Left renal pelvis (tissue), 4 donors: ENCODE measurements at places on chromosomes 16 and 17.
A peak's percentile ranks its signal among the peaks of the same experiment; 100 is the strongest.

DNA sequence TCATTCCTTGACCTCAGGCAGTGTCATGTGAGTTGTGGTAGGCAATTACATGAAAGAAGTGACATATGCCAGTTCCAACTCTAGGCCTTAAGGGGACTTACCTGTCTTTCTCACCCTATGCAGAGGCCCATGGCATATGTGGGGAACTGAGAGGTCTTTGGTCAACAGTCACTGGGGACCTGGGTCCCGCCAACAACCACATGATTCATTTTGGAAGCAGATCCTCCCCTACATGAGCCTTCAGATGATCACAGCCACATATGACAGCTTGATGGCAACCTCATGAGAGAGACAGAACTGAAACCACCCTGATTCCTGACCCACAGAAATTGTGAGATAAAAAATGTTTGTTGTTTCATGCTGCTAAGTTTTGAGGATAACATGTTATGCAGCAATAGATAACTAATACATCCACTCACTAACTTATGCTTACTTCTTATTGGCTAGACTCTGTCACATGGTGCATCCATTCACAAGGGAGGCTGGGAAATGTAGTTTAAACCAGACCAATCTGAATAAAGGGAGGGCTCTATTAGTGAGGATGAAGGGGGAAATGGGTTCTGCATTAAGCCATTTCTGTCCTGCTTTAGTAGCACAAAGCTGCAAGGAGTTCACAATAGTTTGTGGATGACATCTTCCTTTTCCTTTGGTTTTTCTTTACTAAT lies 298.2 kb downstream of the HAPSTR1 start:
- no peak for DNase-seq

- no peak for DNase-seq
These were observed 77.7 kb upstream of the GNG13 start for GRCh38 chr16:878072-878784.

- DNase-seq = no peak
These were observed 87.0 kb downstream of the MGAT5B start for GRCh38 chr17:76955191-76955590.

DNA sequence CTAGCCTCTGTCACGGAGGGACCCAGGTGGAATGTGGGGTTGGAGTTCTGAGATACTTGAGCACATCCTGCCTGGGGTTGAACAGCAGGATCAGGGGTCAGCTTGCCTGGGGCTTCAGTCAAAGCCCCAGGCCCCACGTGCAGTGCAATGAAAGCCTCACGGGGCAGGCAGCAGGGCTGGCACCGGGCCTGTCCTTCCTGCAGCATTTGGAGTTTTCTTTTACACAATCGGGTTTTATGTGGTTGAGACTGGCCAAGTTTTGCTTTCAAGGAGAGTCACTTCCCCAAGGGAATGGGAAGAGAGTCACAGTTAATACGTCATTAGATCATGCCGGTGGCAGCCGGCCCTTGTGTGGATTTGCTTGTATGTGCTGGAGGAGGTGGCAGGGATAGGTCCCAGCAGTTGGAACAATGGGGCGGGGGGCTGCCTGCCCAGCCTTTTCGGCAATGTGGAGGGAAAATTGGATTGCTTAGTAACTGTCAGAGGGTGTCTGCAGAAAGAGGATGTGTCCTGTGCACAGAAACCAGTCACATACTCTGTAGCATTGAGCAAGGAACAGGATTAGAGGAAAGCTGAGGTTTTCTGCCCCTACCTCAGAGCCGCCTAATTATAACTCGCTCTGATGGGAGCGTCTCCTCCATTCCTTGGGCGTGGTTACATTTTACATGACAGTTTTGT lies 4.5 kb downstream of the RMI2 start:
- DNase-seq = no peak

DNA sequence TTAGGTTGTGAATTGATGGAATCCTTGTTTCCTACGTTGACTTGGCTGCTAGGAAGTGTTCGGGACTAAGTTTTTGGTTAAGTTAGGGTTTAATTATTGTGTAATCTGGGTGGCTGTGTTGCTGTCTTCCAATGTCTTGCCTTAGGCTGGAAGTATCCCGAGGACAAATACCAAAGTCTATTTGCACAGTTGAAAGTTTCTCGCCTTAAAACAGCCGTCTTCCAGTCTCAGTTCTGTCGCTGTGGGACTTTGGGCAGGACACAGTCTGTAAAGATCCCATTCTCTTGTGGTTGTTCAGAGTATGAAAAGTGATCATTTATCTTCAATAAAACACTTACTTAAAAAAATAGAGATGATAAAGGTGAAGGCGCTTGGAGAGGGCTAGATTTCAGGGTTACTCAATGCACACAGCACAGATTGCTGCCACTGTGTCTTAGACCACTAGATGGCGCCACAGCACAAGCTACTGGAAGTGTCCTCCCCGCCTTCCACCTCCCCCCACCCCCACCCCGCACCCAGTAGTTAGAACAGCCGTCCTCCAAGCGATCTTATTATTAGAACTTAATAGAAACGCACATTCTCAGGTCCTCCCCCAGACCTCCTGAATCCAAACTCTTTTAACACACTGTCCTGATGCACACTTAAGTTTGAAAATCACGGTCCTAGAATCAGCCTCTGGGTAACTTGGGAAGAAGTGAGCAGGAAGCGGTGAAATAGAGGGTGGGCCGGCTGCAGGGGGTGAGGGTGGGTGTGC lies 45.8 kb downstream of the AKAP1 start:
- DNase-seq = peak; percentile 57

DNA sequence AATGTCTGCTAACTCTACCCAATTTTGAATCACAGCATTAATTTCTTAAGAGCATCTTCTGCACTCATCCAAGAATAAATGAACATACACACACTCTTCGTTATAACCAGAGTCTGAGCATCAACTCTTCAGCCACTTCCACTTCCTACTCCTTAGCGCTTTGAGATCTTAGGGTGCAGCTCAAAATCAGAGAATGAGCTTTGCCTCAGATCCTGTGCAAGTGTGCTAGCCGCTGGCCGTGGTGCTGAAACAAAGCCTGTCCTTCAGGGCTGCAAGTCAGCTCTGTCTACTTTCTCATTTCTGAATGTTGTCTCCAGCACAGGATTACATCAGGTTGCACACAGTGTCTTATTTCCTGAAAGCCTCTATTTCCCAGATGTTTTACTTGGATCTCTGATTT lies 165.4 kb downstream of the AIPL1 start:
- peak; percentile 42 for DNase-seq

DNA sequence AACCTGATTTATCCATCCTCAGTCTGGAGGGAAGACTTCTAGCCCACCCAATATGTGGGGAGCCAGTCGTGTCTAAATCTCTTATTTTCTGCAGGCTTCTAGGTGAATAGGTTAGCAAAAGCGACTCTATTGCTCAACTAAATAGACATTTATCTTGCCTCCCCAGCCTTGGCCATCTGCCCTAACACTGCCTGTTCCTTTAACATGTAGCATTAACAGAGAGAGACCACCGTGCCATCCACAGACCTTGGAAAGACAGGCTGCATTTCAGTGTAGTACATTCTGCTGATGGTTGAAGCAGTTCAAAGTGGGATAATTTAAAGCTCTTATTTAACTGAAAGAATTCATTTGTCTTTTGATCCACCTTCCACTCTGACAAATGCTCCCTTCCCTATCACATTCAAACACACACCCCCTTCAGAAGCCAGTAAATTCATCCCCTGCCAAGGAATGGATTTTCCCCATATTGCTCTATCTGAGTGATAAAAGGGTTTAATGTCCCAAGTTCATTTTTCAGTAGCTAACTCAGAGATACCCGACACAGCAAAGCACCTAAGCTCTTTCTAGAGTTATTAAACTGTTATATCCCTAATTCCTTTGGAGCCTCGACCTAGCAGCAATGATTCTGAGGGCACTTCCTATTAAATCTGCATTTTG lies 58.1 kb upstream of the COX10 start:
- no peak for DNase-seq

GRCh38 chr16:17470182-17470907 lies 415 bp downstream of the XYLT1 start:
- no peak for DNase-seq

DNA sequence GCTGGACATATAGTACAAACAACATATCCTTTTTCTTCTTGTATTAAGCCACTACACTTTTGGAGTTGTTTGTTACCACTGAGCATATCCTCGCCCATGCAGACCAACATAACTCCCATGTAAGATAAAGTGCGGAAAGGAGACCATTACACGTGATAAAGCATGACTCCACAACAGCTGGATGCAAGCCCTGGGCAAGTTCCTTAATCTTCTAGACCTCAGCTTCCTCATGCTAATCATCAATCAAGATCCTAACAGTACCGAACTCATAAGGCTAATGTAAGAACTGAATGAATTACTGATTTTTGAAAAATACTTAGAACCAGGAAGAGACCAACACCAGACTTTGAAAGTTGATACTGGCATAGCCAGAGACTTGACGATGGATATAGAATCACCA lies 47.0 kb upstream of the GSG1L start:
- no peak for DNase-seq

DNA sequence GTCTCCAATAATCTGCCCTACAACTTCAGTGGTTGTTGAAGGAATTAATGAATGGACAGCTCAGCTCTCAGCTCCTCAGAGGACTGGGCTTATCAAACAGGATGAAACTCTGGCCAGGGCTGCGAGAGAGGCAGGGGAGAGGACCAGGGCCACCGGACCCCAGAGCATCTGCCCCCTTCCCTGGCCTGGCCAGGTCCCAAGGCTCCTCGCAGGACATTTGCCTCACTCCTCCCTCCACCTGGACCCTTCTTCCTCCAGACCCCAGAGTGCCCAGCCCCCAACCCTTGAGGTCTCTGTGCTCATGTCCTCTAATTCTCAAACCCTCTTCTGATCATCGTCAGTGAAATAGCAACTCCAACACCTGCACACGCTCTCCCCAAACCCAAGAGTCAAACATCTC lies 3.7 kb downstream of the CD300C start:
- DNase-seq = no peak

DNA sequence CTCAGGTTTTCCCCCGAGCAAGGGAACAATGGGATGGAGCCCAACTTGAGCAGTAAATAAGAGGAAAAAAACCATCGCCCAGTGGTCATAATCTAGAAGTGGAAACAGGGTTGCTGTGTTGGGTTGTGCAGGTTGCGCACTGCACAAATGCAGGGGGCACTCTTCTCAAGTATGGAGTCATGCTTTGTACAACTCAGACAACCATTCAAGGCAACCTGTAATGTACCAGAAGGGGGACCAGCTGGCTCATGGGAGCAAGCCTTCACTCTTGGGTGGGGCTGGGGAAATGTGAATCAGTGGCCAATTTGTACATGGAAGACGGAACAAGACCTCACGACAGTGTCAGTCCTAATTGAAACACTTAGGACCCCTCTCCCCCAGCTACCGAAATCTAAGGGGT lies 23.9 kb upstream of the LITAF start:
- no peak for DNase-seq

DNA sequence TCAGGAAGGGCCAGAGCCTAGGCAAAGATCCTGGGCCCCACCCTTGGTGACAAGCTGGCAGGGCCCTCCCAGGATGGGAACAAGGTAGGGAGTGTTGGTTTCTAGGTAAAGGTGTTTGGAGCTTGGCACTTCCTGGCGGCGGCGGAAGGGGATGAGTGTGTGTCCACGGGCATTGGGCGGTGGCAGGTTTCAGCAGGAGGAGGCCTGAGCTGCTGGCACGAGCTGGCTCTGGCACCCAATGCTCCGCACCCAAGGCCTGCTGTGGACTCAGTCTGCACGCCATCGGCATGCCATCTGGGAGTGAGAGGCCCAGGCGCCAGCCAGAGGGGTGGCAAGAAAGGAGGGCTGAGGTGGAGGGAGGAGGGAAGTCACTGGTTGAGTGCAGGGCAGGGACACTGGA lies 46.9 kb upstream of the TAC4 start:
- no peak for DNase-seq

DNA sequence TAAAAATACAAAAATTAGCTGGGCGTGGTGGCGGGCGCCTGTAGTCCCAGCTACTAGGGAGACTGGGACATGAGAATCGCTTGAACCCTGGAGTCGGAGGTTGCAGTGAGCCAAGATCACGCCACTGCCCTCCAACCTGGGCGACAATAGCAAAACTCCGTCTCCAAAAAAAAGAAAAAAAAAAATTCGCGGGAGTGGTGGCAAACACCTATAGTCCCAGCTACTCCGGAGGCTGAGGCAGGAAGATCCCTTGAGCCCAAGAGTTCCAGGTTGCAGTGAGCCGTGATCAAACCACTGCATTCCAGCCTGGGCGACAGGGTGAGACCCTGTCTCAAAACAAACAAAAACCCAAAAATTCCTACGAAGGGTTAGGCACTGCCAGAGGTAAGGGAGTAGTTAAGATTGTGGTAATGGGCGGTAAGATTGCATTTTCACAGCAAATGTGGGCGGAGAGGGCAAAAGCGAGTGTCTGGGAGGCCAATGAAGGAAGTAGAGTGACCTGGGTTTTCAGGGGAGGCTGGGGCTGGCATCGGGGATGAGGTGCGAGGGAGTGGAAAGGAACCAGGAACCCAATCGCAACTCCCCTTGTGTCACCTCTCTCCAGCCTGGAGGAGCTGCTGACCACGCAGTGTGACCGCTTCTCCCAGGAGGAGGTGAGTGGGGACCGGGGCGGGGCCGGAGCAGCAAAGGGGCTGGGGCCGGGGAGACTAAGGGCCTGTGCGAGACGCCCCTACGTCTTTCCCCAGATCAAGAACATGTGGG lies 2.6 kb downstream of the MYL11 start:
- no peak for DNase-seq

- DNase-seq = no peak
These were observed 222.2 kb upstream of the CPHXL start for GRCh38 chr16:75948441-75948840.

- no peak for DNase-seq
These were observed 182.8 kb upstream of the TOX3 start for GRCh38 chr16:52729731-52730130.

GRCh38 chr16:57131351-57131970 lies 39.1 kb downstream of the CPNE2 start:
- DNase-seq = no peak

- no peak for DNase-seq
These were observed 49.4 kb downstream of the TNFRSF13B start for GRCh38 chr17:16922386-16923096.

DNA sequence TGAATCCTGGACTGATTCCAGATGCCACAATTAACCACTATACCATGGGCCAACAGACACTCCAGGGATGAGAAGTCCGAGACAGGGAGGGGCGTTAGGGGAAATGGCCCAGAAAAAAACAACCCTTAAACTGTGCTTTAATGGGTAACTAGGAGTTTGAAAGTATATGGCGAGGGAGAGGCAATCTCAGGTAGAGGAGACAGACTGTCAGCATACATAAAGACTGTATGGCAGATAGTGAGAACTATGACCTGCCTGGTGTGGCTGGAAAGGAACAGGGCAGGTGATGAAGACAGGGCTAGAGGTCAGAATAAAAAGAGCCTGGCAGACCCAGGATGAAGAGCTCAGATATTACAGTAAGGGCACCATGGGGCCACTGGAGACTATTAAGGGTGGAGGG lies 8.1 kb downstream of the ZZEF1 start:
- no peak for DNase-seq
